ENCODE measurements at places on chromosomes 7 and 10.

GRCh38 chr10:5089865-5090264, 4.3 kb upstream of the AKR1C3 start:
- no peak for DNase-seq

DNA sequence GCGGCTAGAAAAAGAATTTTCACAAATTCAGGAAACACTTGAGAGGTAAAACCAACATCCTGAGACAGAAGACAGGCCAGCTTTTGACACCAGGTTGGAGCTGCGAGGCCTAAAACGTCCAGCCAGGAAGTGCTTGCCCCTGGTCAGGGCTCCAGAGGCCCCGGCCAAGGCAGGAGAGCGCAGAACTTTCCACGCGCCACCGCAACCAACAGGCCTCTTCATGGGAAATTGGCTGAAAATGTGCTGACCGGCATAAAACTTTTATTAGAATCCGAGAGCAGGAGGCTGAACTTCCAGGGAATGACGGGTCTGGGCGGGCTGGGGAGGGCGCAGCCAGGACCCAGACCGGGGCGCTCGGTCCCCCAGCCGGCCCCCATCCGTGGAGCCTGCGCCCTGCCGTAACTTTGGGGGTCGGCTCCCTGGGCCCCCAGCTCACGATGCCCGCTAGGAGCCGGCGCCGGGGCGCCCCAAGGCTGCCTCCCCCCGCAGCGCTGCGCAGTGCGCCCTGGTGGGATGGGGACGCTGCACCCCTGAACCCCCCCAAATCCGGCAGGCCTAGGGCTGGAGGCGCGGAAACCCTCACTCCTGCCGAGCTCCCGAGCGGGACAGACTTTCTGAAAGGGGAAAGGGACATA, 414.0 kb upstream of the MKI67 start:
- no peak for DNase-seq

DNA sequence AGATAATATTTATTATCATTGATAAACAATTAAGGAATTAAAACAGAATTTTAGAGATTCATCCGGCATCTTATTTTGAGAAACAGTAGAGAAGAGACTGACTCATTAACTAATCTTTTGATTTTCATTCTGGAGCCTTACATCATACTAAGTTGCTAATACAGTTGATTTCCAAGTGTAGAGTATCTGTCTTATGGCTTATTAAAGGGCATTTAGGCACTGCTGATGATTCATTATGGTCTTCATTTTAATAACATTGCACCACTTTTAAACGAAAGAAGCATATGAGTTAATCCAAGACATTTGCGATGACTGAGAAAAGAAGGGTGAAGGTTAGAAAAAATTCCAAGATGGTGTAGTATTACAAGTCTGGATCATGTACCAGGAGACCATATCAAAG, 186.0 kb upstream of the CACNA2D1 start:
- no peak for DNase-seq

DNA sequence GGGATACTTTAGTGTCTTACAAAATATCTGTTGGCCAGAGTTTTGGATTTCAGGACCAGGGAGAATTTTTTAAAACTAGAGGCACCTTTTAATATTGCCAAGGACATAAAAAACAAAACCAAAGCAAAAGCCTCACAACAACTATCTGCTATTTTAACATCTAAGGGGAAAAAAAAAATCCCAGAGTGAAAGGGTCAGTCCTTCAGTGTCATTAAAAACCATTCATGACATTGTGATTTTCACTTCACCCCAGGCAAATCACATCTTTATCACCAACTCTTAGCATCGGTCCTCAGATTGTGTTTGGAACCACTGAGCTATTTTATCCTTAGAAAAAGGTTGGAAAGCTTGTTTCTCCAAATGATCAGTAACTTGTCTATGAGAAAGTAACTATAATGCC, 10.7 kb downstream of the CEP41 start:
- no peak for DNase-seq

DNA sequence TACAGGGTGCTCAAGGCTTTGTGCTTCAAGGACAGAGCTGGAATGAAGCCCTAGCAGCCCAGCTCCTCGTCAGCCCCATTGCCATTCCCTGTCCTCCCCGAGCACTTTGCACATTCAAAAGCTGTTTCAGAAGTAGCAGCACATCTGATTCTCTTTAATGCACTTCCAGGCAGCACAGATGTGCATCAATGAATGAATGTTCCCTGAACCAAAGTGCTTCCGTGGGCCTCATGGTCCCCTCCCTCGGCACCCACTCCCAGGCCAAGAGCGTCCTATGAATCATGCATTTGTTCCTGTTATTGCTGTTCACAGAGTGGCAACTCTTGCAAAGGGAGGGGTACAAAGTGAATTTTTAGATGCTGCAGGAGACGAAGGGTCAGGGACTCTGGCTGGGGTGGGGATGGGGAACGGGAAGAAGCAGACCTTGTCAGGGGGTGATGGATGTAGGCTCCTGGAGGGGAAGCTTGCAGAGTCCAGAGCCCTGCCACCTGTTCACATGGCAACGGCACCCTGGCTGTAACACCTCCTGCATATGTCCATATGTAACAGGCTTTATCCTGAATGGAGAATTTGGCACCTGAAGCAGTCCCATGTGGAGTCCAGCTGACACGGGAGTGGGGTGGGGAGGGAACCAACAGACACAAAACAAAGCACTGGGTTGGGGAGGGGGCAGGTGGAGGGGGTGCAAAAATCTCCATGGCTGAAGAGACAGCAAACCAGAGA, 62.2 kb upstream of the BAIAP2L1 start:
- no peak for DNase-seq

DNA sequence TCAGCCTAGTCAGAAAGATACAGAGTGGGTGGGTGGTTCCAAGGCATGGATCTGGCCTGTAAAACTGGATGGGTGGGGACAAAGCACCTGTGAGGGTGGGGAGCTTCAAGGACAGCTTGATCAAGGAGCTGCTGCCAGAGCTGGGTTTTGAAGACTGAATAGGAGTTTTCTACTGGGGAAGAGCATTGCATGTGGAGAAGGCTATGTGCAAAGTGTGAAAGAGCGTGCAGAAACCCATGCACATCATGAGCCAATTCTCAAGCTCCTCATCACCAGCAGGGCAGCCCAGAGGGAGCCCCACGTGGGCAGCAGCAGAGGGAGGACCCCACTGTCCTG, 58.6 kb downstream of the PDGFA start:
- DNase-seq, result no peak

DNA sequence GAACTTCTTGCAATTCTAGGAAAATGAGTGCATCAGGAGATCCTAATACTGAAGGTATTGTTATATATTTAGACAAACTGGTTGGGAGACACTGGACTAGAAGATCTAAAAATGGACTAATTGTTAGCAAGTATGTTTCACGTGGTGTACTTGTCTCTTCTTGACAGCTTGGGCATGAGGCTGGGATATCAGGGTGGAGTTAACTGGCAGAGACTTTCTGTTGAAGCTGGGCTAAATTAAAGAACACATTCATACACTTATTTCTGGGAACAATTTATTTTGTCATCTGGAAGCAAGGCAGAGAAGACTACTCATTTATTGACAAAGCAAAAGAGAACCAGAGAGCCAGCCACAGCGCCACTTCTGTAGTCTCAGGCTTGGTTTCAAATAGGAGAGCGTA, 25.9 kb downstream of the TYW1 start:
- no peak for DNase-seq

DNA sequence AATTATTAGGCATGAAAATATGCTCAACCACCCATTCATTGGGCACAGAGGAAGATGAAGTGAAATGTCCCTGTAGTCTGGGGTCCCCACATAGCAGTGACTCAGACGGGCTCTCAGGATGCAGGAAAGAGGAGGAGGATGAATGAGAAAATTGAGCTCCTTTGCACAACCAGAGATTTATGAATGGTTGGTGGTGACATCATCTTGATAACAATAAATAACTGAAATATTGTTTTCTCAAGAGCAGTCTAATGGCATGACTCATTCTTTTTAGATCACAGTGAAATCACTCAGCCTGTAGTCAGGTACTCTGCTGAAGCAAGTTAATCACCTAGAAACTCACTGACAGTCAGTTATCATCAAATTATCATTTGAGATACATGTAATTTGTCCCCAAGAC, 254.1 kb downstream of the RELN start:
- no peak for DNase-seq

- DNase-seq, result no peak
These were observed 218.6 kb downstream of the CELF2 start for GRCh38 chr10:11236234-11236633.

GRCh38 chr7:87210506-87210905, 9.0 kb downstream of the TMEM243 start:
- no peak for DNase-seq

GRCh38 chr7:65980478-65981250, 1.3 kb downstream of the GUSB start:
- no peak for DNase-seq

DNA sequence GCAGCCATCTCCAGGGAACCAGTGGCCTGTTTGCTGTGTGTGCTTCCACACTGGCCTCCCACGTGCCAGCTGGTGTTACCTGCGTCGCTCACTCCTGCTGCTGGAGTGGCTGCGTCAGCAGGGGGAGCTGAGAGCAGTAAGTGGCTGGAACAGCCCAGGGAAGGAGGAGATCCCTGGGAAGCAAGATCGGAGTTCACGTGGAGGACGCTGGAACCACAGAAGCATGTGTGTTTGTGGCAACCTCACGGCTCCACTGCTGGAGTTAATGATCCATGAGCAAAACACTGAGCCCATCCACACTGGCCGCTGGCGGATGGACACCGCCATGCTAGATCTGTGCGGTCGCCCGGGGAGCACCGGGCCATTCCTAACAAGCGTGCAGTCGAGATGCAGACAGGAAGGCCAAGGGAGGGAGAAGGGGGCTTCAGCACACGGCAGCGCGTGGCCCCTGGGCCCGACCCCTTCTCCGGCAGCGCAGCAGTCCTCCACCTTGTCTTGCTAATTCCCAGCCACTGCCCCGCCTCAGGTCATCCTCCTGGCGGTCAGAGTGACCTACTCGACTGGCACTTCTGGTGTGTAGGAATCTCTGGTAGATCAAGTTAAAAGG, 68.5 kb upstream of the EEPD1 start:
- DNase-seq, result peak; percentile 24

DNA sequence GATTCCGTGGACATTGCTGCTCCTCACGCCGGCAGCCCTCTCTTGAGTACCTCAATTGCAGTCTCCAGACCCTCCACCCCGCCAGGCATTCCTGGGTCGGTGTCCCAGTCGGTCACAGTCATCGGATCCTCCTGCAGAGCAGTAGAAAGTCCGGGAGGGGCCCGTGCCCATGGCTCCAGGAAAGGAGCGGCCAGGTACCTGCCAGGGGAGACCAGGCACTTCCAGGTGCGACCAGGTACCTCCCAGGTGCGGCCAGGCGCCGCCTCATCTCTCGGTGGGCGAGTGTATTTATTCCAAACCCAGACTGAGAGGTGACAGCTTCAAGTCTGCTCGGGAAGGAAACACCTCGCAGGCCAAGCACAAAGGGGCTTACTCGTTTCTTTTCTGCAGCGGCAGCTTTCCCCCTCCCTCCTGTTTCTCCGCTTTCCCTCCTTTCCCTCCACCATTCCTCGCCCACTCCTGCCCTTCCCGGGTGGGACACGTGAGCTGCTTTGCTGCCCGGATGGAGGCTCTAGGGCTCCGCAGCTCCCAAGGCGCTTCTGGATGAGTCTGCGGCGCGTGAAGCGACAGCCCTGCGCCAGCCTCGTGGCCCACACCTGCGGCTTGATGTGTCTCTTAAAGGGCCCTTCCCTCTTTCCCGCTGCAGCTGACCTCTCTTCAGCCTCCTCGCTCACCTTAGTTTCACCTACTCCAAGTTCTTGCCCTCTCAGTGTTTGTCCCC, 39.4 kb upstream of the AGK start:
- DNase-seq, result peak; percentile 29

GRCh38 chr7:11176985-11177555, 203.4 kb downstream of the PHF14 start:
- DNase-seq, result no peak

DNA sequence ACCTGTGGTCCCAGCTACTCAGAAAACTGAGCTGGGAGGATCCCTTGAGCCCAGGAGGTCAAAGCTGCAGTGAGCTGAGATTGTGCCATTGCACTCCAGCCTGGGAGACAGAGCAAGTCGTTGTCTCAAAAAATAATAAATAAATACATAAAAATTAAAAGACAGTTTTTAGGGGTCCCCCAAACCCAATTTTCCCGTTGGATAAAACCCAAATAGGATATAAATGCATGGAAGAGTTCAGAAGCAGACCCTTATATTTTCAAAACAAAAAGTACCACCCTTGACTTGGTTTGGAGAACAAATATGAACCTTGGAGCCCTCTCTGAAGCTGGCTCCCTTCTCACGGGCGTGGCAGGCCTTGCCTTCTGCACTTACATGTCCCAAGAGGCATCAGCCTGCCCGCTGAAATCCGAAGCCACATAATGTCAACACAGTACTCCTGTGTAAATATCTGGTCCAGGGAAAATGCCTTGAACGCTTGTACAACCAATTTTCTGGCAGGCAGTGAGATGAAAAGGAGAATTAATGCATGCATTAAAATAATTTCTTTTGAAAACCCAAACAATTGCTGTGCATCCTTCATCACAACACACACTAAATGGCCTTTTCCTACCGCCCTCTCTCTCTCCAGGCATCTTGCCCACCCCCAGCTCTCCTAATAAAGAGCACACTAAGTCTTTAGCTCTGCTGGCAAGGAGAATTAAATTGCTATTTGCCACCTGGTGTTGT, 46.4 kb upstream of the PARD3 start:
- DNase-seq, result no peak

- DNase-seq, result no peak
These were observed 3.4 kb upstream of the C1GALT1 start for GRCh38 chr7:7178906-7179305.

- DNase-seq, result no peak
These were observed 11.0 kb upstream of the TLL2 start for GRCh38 chr10:96524741-96525140.

- no peak for DNase-seq
These were observed 275.8 kb downstream of the CACNA2D1 start for GRCh38 chr7:82167558-82168314.

- DNase-seq, result no peak
These were observed 145.5 kb downstream of the TCF7L2 start for GRCh38 chr10:113095419-113096127.

GRCh38 chr10:60908031-60908430, 36.0 kb downstream of the RHOBTB1 start:
- no peak for DNase-seq

DNA sequence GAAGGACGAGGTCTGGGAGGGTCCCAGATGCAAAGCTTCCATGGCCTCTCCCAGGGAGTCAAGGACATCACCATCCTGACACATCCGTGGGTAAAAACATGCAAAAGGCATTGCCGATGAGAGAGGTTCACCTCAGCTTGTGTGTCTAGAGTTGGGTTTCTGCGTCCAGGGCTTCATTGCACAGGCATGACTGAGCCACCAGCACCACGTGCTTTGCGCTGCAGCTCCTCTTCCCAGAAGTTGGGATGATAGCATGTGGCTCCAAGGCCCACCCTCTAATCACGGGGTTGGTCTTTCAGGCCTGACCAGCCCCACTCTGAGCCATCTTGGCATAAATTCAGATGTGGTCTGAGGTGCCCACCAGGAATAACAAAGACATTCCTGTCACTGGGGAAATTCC, 7.1 kb upstream of the RASGEF1A start:
- no peak for DNase-seq

GRCh38 chr7:104328296-104328969, at the start of gene LHFPL3:
LHFPL3 (plus strand) TSS chr7:104328603.
- DNase-seq, result peak; percentile 11

Data from progenitor cell of endocrine pancreas (in vitro differentiated cells).